ENCODE measurements at places on chromosomes 4 and X. TPM values are rescaled to one million over a fixed set of nuclear protein-coding genes. Genes with fewer than 3 reads are reported as not detected.

CCDC120 gene
- 14.4 TPM for total RNA-seq

GRCh38 chr4:990746-991367 is 2.3 kb downstream of the SLC26A1 start:
- no peaks in the 10 kb centered on the region for H3K4me1 ChIP-seq
- DNase-seq, result no peak
- no peaks in the 10 kb centered on the region for H3K27me3 ChIP-seq

GRCh38 chrX:13690836-13691235 is 1.9 kb downstream of the RAB9A start:
- H3K27me3 ChIP-seq, result no peaks in the 10 kb centered on the region
- DNase-seq, result no peak
- H3K36me3 ChIP-seq, result no peaks in the 10 kb centered on the region
- peak overlapping the region; percentile 77 for H3K27ac ChIP-seq

DNA sequence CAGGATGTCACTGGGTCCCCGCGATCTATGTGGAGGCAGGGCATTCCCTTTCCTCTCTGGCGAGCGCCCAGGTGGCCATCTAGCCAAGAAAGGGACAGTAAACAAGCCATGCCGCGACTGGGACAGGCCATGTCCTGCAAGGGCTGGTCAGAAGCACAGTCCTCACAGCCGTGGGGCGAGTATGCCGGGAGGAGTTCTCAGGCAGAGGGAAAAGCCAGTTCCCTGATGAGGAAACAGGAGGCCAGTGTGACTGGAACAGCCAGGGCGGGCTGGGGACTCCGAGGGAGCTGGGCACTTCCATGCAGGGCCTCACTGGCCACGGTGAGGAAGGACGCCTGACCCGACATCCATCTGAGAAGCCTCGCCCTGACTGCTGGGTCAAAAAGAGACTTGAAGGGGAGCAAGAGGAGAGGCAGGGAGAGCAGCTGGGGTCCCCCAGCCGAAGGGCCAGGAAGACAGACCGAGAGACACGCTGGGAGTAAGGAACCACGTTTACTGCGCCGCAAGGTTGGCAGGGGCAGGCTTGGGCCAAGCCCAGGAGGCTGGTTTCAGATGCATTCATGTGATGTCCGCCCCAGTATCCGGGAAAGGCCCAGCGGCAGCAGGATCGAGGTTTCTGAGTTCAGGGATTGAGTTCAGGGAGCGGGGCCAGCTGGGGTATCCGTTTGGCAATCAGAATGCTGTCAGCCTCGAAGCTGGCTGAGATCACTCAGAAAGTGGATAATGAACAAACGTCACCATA is 15.0 kb downstream of the CFAP99 start:
- peaks cover 15% of the 10 kb centered on the region for H3K27me3 ChIP-seq
- no peak overlapping the region for H3K27ac ChIP-seq
- H3K4me1 ChIP-seq, result no peaks in the 10 kb centered on the region
- H3K36me3 ChIP-seq, result no peaks in the 10 kb centered on the region

GRCh38 chrX:49999087-49999486 is 76.7 kb downstream of the CLCN5 start:
- H3K27me3 ChIP-seq, result peaks cover 95% of the 10 kb centered on the region
- H3K4me3 ChIP-seq, result no peak overlapping the region
- H3K27ac ChIP-seq, result no peak overlapping the region
- peak; percentile 5 for DNase-seq
- peaks cover 13% of the 10 kb centered on the region for H3K4me1 ChIP-seq
- no peaks in the 10 kb centered on the region for H3K36me3 ChIP-seq

- H3K4me3 ChIP-seq, result no peak overlapping the region
- no peak overlapping the region for H3K27ac ChIP-seq
- H3K4me1 ChIP-seq, result no peaks in the 10 kb centered on the region
- no peak for DNase-seq
- H3K36me3 ChIP-seq, result peaks cover 7% of the 10 kb centered on the region
These were observed 964.4 kb downstream of the RPA4 start for GRCh38 chrX:97847885-97848679.

ARMCX6 gene
- total RNA-seq, result not detected

- no peak overlapping the region for H3K4me3 ChIP-seq
- DNase-seq, result no peak
- no peaks in the 10 kb centered on the region for H3K36me3 ChIP-seq
- H3K4me1 ChIP-seq, result peaks cover 4% of the 10 kb centered on the region
- H3K27me3 ChIP-seq, result no peaks in the 10 kb centered on the region
These were observed 128.4 kb downstream of the FHDC1 start for GRCh38 chr4:153064571-153064970.

DNA sequence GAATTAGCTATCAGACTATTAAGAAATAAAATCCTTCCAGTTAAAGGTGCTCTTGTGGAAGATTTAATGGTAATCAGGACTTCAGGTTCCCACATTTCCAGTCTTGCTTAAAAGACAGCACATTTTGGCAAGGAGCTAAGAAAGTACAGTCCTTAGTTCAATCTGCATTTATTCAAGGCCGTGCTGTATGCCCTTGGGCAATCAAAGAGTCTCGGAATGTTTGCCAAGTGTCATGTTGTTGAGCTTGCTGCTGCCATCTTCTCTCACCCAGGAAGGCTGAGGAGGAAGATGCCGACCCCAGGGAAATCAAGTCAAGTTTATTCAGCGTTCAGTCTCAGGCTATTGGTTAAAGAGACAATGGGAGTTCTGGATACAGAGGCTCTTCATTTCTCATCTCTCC is 388.1 kb upstream of the IGFBP7 start:
- H3K36me3 ChIP-seq, result no peaks in the 10 kb centered on the region
- DNase-seq, result peak; percentile 22
- H3K27ac ChIP-seq, result no peak overlapping the region

- no peak overlapping the region for H3K27ac ChIP-seq
- H3K27me3 ChIP-seq, result no peaks in the 10 kb centered on the region
- no peak overlapping the region for H3K4me3 ChIP-seq
These were observed 85.1 kb downstream of the PDGFC start for GRCh38 chr4:156886481-156886880.

PPP4R3C gene
- total RNA-seq, result not detected

DNA sequence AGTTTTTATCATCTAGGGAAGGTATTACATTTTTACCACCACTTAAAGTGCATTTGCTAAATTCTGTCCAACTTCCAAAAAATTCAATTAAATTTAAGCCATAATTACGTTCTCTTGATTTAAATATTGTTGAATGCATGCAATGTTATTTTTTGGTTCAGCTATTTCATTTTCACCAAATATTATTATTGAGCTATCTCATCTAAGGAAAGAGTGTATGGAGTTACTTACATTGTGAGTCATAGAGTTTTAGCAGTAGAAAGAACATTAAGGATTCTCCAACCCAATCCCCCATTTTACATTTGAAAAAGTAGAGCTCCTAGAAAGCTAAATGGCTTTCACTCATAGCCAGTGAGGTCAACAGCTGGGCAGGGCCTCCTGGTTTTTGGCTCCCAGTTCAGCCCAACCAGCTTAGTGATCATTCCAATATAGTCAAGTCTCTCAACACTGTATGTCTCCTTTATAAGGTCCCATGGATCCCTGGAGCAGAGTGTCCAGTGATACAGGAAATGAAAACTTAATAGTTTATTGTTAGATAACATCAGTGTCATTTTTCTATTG is 60.5 kb downstream of the NDNF start:
- no peaks in the 10 kb centered on the region for H3K27me3 ChIP-seq
- H3K4me3 ChIP-seq, result no peak overlapping the region
- H3K27ac ChIP-seq, result no peak overlapping the region
- no peaks in the 10 kb centered on the region for H3K36me3 ChIP-seq

DNA sequence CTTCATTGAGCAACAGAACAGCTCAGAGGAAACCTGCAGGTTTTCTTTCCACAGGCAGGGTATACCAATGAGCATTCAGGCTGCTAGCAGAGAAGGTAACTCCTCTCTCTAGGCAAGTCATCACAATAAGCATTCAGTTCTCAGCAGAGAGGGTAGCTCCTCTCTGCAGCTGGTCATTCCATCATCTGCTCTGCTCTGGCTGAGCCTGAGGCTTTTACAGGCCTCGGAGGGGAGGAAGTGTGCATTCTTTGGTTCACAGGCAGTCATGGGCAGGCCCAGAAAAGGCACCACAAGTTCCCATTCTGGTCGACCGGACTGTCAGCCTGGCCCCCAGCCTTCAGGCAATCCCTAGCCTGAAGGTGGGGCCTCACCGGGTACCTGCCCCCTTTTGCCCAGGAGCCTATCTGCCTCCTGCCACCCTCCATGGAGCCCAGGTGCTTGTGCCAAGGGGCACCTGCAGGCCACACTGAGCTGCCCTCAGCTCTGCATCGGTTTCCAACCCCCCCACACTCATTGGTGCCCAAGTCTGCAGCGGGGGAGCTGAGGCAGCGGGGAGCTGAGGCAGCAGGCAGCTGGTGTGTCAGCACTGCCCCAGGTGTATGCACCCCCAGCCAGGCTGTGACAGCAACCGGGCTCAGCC is 83.1 kb downstream of the PRDM5 start:
- no peak for DNase-seq
- H3K27me3 ChIP-seq, result no peaks in the 10 kb centered on the region

- peaks cover 7% of the 10 kb centered on the region for H3K4me1 ChIP-seq
- no peak overlapping the region for H3K4me3 ChIP-seq
- H3K27me3 ChIP-seq, result no peaks in the 10 kb centered on the region
- DNase-seq, result peak; percentile 36
- no peaks in the 10 kb centered on the region for H3K36me3 ChIP-seq
These were observed 114.2 kb downstream of the PPARGC1A start for GRCh38 chr4:23775694-23776093.

- no peaks in the 10 kb centered on the region for H3K27me3 ChIP-seq
- H3K36me3 ChIP-seq, result no peaks in the 10 kb centered on the region
- no peak for DNase-seq
- H3K4me3 ChIP-seq, result no peak overlapping the region
- no peak overlapping the region for H3K27ac ChIP-seq
These were observed 40.9 kb downstream of the SEL1L3 start for GRCh38 chr4:25821899-25822298.

SLC9B1 gene
- total RNA-seq, result 0.77 TPM

GRCh38 chr4:113566015-113566795 is 195.3 kb downstream of the CAMK2D start:
- H3K4me3 ChIP-seq, result no peak overlapping the region
- no peaks in the 10 kb centered on the region for H3K27me3 ChIP-seq
- DNase-seq, result no peak
- H3K27ac ChIP-seq, result peak overlapping the region; percentile 1

MAP3K15 gene
- not detected for total RNA-seq

DNA sequence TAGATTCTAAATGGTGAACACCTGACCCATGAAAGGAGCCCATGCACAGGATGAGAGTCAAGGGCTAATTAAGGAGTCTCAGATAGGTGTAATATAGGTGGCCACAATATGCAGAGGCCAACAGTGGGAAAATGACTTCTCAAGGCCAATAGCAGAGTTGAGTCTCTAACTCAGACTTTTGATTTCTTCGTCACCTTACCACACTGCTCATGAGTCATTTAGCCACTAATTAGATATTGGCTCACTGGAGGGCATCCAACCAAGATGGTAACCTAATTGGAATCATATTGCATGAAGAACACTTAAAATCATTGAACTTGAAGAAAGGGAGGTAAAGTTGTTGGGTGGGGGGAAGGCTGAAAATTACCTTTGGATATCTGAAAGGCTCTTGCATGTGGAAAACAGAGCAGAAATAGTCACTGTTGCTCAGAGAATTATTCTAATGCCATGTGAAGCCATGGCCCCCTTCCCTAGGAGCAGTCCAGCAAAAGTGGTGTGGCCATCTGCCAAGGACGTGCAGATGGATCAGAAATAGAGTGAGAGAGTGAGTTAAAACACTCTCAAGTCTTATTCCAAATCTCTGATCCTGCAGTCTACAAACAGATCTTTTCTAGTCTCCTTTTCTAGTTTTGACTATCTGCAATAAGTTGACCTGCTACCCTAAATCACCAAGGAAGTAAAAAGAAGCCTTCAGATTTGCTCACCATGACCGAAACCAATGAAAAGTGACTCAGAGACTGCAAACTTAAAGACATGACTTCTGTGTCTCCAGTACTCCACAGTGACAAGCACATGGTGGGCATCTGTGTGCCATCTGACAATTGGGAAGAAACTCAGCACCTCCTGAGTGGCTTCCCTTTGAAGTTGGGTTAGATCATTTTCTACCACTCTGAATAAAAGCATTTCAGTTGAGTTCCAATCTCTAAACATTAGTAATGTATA is 93.9 kb upstream of the C1QTNF7 start:
- no peak overlapping the region for H3K4me3 ChIP-seq
- no peak for DNase-seq
- no peaks in the 10 kb centered on the region for H3K27me3 ChIP-seq
- H3K4me1 ChIP-seq, result peaks cover 9% of the 10 kb centered on the region
- H3K36me3 ChIP-seq, result no peaks in the 10 kb centered on the region

GRCh38 chr4:111208970-111209369 is 586.1 kb upstream of the PITX2 start:
- DNase-seq, result no peak
- H3K36me3 ChIP-seq, result no peaks in the 10 kb centered on the region
- no peak overlapping the region for H3K4me3 ChIP-seq
- no peaks in the 10 kb centered on the region for H3K4me1 ChIP-seq
- peaks cover 23% of the 10 kb centered on the region for H3K27me3 ChIP-seq

DNA sequence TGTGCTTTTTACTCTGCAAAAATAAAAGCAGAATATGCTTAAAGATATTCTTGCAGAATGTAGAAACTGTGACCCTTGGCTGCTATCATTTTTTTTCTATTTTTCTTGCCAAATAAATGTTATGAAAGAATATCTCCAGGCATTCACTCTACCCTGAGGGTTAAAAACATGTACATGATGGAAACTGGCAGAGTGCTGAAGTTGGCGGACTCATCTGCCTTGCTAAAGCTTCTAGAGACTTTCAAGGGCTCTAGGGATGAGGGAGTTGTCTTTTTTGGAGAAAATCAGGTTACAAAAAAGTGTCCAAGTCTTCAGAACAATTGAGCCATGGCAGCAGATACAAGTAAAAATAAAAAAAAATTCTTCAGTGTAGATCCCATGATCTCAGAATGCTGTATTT is 40.5 kb upstream of the NRK start:
- no peak overlapping the region for H3K27ac ChIP-seq
- H3K27me3 ChIP-seq, result peaks cover 26% of the 10 kb centered on the region
- no peak overlapping the region for H3K4me3 ChIP-seq
- no peaks in the 10 kb centered on the region for H3K4me1 ChIP-seq
- DNase-seq, result no peak

PAGE4 gene
- not detected for total RNA-seq

- no peaks in the 10 kb centered on the region for H3K27me3 ChIP-seq
- H3K36me3 ChIP-seq, result no peaks in the 10 kb centered on the region
These were observed 236.1 kb downstream of the MGST2 start for GRCh38 chr4:139901531-139902320.

GRCh38 chr4:109321232-109321631 is 18.8 kb upstream of the COL25A1 start:
- no peaks in the 10 kb centered on the region for H3K4me1 ChIP-seq
- H3K27me3 ChIP-seq, result no peaks in the 10 kb centered on the region
- H3K36me3 ChIP-seq, result peaks cover 6% of the 10 kb centered on the region
- H3K4me3 ChIP-seq, result no peak overlapping the region

GATA1 gene
- not detected for total RNA-seq

DNA sequence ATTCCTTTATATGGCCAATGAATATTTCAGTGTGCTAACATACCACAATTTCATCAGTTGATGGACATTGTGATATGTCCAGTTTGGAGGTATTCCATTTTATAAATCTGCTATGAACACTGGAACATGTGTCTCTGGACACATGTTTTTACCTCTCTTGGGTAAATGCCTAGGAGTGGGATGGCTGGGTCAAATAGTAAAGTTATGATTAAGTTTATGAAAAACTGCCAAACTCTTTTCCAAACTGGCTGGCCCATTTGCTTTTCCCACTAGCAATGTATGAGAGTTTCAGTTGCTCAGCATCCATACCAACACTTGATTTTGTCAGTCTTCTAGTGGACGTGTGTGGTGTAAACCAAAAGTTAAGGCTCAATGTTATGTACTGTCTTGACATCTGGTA is 40.5 kb downstream of the CEP44 start:
- no peaks in the 10 kb centered on the region for H3K27me3 ChIP-seq
- H3K4me3 ChIP-seq, result no peak overlapping the region
- no peak for DNase-seq
- H3K27ac ChIP-seq, result no peak overlapping the region
- peaks cover 2% of the 10 kb centered on the region for H3K36me3 ChIP-seq

IL13RA1 gene
- 32.4 TPM for total RNA-seq
